ENCODE measurements at places on chromosomes 3 and 15.

GRCh38 chr3:146181216-146181615 is 20.2 kb upstream of the PLOD2 start:
- DNase-seq: no peak

DNA sequence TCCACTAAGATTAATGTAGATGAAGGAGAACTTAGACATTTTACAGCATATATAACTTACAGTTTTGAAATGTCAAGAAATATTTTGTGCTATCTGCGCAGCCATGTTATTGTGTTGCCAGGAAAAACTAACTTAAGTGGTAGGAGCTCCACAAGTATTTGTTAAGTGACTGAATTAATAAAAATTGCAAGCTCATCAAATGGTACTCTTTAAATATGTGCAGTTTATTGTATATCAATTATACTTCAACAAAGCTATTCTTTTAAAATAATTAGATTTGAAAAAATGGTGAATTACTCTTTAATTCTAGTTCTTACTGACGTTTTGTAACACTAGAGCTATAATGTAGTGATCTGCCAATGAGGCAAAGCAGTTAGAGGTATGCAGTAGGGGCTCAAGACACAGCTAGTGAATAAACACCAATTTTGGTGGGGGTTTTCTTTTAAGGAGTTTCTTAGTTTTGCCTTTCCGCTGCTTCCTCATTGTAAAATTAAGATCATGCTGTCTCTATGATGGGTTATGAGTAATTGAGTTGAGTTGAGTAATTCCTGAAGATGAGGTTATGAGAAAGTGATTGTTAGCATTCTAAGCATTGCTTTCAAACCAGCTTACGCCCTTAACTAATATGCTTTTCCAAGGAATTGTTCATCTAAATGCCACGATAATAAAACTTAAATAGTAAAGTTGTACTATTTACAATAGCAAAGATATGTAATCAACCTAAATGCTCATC is 10.9 kb upstream of the LXN start:
- DNase-seq: no peak

- no peak for DNase-seq
Observed at GRCh38 chr3:19103510-19103909, 44.8 kb upstream of the KCNH8 start.

DNA sequence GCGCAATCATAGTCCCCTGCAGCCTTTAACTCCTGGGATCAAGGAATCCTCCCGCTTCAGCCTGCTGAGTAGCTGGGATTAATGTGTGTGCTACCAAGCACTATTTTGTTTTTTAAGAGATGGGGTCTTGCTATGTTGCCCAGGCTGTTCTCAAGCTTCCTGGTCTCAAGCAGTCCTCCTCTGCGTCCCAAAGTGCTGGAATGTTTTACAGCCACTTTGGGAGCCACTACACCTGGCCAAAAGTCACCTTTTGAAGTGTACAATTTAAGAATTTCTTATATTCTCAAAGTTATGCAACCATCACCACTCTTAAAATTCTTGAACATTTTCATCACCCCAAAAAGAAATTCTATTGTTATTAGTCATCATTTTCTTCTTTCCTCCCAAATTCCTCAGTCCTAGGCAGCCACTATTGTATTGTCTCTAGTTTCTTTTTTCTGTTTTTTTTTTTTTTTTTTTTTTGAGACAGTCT is 17.8 kb downstream of the CDV3 start:
- no peak for DNase-seq

DNA sequence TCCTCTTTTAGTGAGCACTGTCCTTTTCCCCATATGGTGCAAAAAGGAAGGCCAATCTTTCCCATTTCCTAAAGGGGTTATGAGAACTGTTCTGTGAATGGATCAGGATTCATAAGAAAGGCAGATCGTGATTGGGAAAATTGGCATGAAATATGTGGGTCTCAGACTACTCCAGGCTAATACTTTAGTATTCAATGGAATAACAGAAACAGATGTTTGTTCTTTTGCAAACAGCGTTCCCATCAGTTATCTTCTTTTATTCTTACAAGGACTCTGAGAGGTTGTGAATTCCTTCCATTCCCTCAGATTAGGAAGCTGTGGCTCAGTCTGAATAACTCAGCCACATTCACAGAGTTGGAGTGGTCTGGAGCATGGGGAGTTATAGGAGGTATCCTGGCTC is 51.3 kb upstream of the MTMR10 start:
- no peak for DNase-seq

GRCh38 chr3:31103623-31104180 is 209.2 kb upstream of the GADL1 start:
- DNase-seq: no peak

GRCh38 chr15:48645558-48646330 is at the start of gene FBN1:
TSS of gene FBN1 (minus strand) at chr15:48645709. CDS start at chr15:48644769, 940 bp downstream.
- DNase-seq: peak; percentile 1

GRCh38 chr3:31086148-31086547 is 191.7 kb upstream of the GADL1 start:
- DNase-seq: peak; percentile 2

- no peak for DNase-seq
Observed at GRCh38 chr3:2802429-2802828, 307.7 kb downstream of the IL5RA start.

GRCh38 chr15:68413363-68414205 is 18.4 kb downstream of the ITGA11 start:
- no peak for DNase-seq

GRCh38 chr15:58543664-58544335 is 112.0 kb downstream of the LIPC start:
- no peak for DNase-seq

Measured in NCI-H1092 treated with DMSO at 0.1 percent for 48 hours (cell line).